ENCODE measurements at places on chromosomes 2 and 18.

DNA sequence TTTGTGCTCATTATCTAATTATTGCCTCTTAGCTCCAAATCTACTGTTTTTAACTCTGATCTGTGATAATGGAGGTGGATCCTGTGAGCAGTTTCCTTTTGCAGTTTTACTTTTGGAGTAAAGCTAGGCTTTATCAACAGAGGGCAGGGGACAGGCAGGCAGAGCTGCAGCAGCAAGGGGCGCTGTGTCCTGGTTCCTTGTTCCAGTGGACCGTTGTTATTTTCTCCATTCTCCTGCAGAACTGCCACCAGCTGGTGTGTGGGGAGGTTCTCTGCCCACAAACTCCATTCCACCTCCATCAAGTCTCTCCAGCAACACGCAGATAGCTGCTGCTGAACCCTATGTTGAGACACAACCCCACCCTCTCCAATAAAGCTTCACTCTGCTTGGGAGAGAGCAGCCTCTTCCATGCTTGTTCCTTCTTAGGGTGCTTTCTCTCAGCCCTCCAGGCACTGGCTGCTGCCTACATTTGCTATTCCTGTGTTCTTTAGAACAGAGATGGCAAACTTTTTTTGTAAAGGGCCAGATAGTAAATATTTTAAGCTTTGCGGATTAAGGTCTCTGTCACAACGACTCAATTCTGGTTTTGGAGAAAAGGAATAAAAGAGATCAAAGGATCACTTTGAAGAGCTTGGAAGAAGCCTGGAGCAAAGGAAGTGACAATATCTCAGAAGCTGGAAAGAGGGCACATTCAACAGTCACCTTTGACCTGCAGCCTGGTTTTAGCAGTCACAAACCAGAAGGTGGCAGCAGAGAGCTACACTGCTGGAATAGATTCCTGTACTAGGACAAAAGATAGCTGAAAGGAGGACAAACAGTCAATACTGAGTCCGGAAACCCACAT is 208.8 kb downstream of the CCDC178 start:
- peak; percentile 30 for DNase-seq

DNA sequence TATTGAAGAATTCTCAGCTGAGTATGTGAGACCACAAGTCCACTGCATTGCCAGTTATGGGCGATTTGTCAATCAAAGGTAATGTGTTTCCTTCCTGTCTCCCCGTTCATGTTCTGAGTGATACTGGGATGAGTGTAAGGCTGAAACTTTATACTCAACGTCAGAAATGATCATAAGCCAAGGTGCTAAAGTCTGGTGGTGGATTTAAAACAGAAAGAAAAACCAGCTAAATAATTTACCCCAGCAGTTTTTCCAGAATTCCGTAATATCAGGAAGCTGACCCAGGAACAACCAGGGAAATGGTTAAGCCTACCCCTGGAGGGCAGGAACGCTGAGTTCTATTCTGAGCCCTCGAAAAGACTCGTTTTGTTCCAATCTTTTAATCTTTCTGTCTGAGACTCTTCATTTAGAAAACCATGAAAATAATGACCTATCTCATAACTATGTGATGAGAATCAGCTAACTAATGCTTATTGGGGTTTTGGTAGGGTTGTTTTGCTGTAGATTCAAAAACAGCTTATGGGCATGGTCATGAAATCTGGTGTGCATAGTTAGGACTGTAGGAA is 149.6 kb downstream of the LAMA3 start:
- DNase-seq: no peak

DNA sequence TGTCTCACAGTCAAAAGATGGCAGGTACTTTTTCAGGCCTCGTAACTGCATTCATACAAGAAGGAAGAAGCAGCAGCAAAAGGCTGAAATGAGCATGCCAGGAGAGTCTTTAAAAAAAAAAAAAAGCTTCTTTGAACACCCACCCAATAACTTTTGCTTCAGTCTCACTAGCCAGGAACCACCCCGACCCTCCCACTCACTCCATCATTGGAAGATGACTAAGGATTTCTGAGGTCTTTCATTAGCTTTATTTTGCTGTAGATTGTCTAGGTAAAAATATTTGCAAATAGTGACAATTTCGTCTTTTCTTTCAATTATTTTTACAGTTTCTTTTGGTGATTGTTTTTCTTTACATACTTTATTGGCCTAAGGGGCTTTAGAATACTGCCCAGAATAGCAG is 37.9 kb downstream of the RBBP8 start:
- no peak for DNase-seq

DNA sequence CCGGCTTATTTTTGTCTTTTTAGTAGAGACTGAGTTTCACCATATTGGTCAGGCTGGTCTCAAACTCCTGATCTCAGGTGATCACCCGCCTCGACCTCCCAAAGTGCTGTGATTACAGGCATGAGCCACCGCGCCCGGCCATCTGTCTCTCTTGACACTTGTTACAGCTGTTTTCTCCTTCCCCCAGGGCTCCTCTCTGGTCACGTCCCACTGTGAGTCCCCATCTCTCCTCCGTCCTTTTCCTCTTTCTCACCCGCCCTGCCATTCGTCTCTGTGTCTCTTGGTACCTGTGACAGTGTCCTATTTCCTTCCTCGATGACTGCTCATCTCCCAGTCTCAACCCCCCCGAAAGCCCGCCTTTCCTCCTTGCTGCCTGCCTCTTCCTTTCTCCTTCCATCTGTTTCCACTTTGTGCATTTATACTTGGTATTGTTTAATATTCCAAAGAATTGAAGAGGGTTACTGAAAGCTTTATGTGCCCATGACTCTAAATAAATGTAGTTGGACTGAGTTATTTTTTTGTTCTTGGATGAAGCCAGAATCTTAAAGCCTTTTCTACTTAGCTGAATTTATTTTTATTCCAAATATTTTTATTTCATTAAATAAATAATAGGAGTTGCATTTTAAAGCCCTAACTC is 241.5 kb downstream of the SH3RF3 start:
- no peak for DNase-seq

DNA sequence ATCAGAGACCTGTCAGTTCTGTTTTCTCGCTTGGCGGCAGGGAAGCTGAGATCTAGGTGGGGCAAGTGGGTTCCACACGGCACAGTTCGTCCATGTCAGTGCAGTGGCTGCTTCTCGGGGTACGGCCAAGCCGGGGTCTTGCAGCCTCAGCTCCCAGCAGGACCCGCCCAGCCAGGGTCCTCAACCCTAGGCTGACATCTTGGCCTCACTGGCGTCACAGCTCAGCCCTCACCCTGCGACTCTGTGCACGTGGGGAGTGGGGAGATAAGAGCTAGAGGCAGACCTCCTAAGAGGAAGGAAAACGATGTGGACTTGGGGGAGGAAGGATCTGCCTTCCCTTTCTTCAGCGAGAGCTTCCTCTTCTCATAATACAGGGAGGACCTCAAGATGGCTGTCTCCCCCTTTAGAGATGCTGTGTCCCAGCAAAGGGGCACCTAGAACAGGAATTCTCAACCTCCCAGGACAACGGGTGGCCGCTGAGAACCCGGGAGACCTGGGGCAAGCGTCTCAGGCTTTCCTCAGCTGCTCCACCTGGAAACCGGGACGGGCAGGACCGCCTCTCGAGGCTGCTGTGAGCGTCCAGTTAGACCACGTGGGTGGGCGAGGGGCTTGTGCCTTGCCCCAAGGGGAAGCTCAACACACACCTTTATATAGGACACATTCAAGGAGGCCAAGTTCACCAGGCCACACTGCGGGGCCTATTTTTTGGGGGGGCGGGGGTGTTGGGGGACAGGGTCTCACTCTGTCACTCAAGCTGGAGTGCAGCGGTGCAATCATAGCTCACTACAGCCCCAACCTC is 23.5 kb upstream of the KLF11 start:
- no peak for DNase-seq

DNA sequence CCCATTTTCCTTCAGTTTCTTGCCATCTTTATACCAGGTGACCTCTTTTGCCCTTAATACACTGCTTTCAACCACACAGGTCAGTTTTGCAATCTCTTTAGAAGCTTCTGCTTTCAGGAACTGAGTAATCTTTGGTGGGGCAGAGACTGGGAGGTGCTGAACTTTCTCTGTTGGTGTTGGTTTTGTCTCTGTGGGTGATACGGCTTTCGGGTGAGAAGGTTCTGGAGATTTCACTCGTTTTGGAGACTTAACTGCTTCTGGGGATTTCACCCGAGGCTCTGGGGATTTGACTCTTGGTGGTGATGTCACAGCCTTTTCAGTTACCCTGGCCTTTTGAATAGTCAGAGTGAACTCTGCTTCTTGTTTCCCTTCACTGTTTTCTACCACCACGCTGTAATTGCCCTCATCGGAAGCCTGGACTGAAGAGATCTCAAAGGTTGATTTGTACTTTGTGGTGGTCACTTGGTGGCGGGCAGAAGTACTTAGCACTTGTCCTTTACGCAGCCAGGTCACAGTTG is 50.4 kb downstream of the PLEKHA3 start:
- DNase-seq: no peak

GRCh38 chr18:35511833-35512232 is 14.1 kb upstream of the INO80C start:
- no peak for DNase-seq

DNA sequence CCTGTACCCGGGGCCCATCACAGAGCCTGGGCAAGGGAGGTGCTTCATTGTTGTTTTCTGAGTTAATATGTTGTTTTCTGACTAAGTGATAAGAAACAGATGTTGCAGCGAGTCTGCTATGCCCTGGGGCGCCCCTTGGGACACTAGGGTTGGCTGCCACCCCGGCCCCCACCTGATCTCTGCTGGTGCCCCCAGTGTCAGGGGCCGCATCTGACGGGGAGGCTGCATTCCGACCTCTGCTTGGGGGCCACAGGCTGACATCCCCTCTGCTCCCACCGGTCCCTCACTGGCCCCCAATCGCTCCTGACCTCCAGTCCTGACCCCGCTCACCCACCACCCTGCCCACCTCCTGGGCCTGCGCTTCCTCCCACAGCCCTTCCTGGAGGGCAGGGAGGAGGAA is 65.9 kb downstream of the LONRF2 start:
- no peak for DNase-seq

GRCh38 chr18:6493194-6493593 is 78.5 kb upstream of the L3MBTL4 start:
- DNase-seq: no peak

DNA sequence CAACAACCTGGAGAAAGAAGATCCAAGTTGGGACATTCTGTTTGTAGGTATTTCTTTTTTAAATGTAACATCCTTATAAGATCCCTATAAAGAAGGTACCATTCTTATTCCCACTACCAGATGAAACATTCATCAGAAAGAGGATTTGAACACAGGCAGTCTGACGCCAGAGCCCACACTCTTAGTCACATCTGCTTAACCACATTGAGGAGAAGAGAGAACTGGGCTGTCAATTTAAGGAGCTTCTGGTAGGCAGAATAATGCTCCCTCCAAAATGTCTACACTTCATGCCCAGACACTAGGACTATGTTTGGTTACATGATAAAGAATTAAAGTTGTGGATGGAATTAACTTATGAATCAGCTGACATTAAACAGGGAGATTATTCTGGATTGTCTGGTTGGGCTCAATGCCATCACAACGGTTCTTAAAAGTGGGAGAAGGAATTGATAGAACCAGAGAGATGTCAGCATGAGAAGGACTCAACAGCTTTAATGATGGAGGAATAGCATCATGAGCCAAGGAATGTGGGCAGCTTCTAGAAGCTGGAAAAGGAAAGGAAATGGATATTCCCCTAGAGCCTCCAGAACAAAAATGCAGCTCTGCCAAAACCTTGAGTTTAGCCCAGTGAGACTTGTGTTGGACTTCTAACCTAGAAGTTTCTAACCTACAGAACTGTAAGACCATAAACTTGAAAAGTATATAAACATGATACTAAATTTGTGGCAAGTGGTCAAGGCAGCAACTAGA is 82.2 kb downstream of the KLF7 start:
- no peak for DNase-seq

GRCh38 chr18:25234740-25235345 is 117.1 kb downstream of the ZNF521 start:
- DNase-seq: no peak

DNA sequence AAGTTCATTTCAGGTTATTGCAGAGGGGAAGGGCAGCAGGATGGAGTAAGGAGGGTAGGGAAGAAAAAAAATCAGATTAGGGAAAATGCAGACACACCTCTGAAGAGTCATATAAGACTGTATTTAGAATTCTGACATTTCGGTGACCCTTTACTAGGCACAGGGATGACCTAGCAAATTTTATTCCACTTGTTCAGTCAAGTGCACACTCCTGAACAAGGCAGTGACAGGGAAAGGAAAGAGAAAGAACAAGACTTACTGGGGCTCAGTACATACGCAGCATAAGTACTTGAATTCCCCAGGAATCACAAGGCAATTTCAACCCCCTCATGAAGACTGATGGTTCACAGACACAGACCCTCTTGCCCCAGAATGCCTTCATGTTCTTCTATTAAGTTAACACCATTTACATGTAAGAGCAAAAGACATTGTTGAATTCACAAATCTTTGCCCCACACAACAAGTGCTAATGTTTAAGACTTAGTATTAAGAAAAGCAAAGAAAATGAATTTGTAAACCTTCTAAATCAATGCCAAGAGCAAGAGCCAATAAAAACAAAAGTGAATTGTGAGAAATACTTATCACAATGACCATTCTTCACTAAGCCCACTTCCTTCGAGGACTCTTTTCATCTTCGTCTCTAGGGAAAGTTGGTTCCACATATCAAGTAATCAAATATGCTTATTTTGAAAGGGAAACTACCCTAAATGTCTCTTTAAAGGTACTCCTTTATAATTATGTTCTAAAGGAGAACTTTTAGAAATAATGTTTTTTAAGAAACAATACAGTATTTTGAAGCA is 47.0 kb downstream of the COBLL1 start:
- no peak for DNase-seq

DNA sequence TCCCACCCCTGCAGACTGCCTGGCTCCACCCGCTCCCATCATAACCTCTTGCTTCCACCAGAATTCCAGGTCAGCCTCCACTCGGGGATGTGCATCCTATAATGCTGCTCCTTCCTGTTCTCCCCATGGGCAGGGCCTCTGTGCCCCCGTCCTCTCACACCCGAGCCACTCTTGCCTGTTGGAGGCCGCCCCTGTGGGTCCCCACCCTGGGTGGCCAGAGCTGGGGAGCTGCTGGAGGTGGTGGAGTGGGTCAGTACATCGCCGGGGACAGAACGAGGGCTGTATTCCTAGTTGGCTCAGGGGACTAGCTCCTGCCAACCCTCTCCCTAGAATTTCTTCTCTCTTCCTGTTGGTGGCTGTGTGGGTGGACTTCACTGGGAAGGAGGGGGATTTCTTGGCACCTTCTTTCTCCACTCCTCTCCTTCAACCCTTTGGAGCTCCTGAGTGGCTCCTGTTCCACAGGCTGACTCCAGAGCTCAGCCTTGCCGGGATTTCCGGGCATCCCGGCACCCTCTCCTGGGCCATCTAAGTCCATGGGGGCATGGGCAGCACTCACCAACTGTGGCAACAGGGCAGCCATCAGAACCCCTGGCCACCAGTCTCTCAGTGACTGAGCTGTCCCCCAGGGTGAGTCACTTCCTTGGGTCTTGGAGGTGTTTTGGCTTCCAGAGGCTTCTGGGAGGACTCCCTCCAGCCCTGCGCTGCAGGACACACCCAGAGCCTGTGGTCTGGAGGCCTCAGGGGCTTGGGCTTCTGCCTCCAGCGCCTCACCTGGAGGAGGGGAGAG is 88.2 kb upstream of the MCFD2 start:
- DNase-seq: no peak
